NCI-H1105 (cell line): ENCODE measurements at places on chromosomes 11 and 22.

DNA sequence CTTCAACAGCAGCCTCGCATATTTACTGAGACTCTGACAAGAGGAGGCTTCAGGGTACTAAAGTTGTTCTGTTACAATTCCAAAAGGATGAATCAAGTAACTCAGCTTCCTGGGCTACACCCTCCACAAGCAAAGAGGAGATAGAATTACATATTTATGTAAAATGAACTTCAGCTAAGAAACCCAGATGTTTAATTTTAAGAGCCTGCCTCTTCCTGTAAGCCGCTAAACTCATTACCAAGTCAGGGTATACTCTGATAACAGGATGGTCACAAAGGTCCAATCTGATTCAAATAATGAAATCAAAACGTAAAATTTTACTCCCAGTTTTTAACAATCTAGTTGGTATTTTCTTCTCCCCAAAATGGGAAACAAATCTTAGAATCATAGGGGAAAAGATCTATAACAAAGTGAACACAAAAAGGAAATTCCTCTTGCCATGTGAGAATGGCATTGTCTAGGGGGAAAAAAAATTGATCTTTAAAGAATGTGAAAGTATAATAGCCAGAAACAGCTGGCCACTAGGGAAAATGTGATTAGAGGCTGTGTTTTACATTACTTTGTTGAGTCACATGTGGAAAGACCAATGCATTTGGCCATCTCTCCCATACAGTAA lies 30.9 kb downstream of the CHEK2 start:
- DNase-seq: no peak

- DNase-seq: no peak
Observed at GRCh38 chr22:26122920-26123468, 46.3 kb upstream of the SEZ6L start.

GRCh38 chr22:44085743-44086270 lies 61.7 kb downstream of the PARVB start:
- peak; percentile 16 for DNase-seq

GRCh38 chr11:48107188-48107704 lies 109.4 kb upstream of the OR4B1 start:
- DNase-seq: no peak

DNA sequence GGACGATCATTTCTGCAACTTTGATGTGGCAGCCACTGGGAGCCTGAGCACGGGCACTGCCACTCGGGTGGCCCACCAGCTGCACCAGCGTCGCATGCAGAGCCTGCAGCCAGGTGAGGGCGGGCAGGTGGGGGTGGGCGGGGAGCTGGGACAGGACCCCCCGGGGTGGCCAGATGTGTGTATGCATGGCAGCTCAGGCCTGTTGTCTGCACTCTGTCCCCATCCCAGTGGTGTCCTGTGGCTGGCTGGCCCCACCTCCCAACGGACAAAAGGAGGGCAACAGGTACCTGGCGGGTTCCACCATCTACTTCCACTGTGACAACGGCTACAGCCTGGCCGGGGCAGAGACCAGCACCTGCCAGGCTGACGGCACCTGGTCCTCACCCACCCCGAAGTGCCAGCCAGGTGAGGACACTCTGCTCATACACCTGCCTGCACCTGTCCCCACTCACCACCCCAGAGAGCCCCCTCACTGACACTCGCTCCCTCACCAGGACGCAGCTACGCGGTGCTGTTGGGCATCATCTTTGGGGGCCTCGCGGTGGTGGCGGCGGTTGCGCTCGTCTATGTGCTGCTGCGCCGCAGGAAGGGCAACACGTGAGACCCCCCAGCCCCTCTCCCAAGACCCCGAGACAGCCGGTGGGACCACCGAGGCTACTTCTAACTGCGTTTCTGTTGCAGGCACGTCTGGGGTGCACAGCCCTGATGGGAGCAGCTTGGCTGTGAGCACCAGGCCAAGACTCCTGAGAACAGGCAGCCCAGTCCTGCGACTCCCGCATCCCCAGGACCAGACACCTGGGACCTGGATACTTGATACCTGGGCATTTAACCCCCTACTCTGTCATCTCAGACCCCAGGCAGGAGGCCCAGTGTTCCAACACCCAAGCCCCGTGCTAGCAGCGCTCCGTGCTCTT lies 6.7 kb downstream of the SUSD2 start:
- DNase-seq: no peak
